Right lobe of liver (tissue), 6 donors: ENCODE measurements at places on chromosomes 6 and 20.

- no peak overlapping the region for H3K27ac ChIP-seq
- H3K4me1 ChIP-seq, result no peaks in the 10 kb centered on the region
- no peak overlapping the region for H3K4me3 ChIP-seq
- H3K27me3 ChIP-seq, result no peaks in the 10 kb centered on the region
- no peaks in the 10 kb centered on the region for H3K36me3 ChIP-seq
Measured at GRCh38 chr20:10676518-10676917, 2.7 kb upstream of the JAG1 start.

DNA sequence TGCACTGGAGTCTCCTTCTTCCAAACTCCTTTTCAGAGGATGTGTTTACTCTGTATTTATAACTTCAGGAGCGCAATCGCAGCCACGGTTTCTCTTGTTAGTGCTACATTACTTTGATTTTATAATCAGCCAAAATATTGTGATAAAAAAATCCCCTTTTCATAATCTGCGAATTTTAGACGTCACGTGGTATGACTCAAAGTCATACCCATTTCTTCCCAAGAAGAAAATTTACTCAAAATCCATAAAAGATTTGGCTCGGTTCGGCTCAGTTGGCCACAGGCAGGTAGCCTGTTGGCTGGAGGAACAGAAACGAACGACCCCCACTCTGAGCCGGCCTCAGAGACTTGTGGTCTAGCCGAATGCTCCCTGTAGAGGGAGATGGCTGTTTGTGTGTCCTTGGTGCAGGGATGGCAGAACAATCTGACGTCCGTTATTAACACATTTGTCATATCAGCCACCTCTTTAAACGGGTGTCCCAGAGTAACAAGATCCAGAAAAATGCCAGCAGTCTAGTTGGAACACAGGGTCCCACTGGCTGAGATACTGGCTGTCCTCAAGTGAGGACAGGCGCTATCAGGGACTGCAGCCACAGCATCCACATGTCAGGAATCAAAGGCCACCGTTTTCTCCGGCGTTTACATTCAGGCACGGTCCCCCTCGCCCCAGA lies 247.6 kb downstream of the DLL1 start:
- DNase-seq, result peak; percentile 8
- no peak overlapping the region for H3K4me3 ChIP-seq
- H3K4me1 ChIP-seq, result no peaks in the 10 kb centered on the region
- no peak overlapping the region for H3K27ac ChIP-seq
- no peaks in the 10 kb centered on the region for H3K36me3 ChIP-seq
- no peaks in the 10 kb centered on the region for H3K27me3 ChIP-seq

DNA sequence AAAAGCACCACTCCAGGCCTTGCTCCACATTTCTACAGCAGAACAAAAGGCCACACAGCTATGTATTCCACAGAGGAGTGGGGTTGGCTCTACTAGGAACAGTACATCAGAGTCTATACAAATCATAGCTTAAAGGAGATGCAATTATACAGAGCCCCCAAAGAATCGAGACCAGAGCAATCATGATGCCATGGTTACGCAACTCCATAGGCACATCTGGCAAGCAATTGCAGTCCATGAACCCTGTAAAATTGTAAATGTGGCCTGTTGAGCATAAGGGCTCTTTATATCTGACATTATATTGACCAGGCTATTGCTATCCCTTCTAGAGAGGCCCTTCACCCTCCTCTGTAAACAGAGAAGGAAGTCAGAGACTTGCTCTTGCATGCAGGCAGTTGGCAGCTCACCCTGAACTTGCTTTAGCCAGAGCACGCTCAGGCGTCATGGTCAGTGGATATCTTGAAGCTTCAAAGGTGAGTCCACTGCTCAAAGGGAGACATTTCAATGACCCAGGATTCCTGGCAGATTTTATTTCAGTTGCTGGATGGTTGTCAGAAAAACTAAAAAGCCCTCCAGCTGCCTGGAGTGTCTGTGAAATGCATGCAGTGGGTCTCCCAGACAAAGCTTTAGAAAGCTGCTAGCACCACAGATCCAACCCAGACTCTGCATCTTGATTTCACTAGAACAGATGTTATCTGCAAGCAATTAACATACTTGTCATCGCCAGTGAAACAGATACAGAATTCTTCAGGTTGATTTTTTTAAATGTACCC lies 357.2 kb downstream of the CENPW start:
- DNase-seq, result peak; percentile 52
- H3K27ac ChIP-seq, result no peak overlapping the region
- H3K36me3 ChIP-seq, result no peaks in the 10 kb centered on the region
- no peak overlapping the region for H3K4me3 ChIP-seq
- no peaks in the 10 kb centered on the region for H3K27me3 ChIP-seq

DNA sequence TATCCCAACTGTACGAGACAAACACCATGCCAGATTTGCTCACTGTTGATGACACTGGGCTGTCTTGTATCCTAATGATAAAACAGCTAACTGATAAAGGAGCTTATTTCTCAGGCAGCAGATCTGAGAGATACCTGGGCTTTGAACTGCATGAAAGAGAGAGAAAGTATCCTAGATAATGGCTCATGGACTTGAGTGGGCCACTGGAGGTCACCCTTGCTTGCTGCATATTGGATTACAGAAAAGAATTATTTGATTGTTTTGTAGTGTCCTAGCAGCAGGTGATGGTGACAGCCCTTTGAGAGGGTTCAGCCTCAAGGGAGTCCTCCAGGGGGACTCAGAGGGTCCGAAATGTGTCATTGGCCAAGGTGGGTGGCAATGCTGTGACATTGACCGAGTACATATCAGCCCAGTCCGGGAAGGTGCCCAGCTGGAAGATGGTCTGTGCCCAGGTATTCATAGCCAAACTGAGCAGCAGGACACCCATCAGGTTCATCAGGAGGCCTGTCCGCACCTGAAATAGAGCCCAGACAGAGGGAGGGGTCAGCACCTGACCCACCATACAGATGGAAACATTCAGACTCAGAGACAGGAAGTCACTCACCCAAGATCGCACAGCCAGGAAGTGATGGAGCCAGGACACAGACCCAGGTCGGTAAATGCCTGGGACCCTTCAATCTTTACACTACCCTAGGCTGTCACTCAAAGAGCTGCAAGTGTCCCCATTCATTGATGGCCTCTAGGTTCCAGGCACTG lies 9.4 kb upstream of the OCSTAMP start:
- no peak for DNase-seq
- no peaks in the 10 kb centered on the region for H3K36me3 ChIP-seq
- no peaks in the 10 kb centered on the region for H3K27me3 ChIP-seq

- H3K27me3 ChIP-seq, result no peaks in the 10 kb centered on the region
- no peaks in the 10 kb centered on the region for H3K36me3 ChIP-seq
- H3K27ac ChIP-seq, result no peak overlapping the region
- H3K4me3 ChIP-seq, result no peak overlapping the region
- peak; percentile 4 for DNase-seq
Measured at GRCh38 chr6:149903938-149904611, 6.2 kb upstream of the RAET1E start.

DNA sequence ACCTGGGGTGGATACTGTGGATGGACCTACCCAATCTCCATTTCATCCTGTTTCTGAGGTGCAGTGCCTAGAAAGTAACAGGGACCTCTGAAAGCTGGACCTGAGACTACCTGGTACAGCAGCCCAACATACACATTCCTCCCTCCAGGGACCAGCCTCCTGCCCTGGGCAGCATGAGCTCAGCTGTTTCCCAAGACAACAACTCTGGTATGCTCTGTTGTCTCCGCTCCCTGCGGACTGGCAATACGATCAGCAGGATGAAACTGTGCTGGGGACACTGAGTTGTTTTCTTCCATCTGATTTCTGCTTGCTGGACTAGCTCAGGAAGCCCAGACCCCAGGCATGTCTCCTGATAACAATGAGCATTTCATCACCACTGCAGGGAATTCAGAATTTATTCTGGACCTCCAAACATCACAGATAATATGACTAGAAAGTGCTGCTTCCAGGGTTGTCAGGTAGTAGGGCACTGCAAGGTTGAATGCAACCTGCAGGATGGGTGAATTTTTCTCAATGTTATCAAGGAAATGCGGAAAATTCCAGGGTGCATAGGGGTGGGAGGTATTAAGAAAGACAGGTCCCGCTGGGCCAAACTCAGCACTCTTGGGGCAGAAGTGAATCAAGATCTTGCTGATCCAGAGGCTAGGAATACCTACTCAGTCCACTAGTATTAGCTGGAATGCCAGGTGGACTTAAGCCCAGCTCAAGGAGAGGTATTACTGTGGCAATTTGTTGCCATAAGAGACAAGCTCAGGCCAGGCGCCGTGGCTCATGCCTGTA lies 38.9 kb upstream of the SLC4A11 start:
- DNase-seq, result no peak
- H3K4me3 ChIP-seq, result no peak overlapping the region
- H3K36me3 ChIP-seq, result peaks cover 6% of the 10 kb centered on the region
- no peaks in the 10 kb centered on the region for H3K4me1 ChIP-seq
- no peak overlapping the region for H3K27ac ChIP-seq

DNA sequence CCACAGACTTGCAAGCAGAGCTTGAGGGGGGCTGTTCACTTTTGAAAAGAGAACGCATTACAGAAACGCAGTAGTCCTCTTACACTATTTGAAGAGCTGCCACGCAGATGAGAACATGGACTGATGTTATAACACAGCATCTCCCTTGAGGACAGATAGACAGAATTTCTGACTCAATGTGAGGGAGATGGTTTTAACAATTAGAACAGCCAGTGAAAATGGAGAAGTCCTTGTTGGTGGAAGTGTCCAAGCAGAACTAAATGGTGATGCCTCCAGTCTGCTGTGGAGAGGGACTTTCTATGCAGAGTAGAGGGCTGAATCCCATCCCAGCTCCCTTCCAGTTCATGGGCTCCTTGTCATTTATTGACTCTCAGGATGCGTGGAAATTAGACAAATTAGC lies 100.0 kb downstream of the RREB1 start:
- no peak overlapping the region for H3K27ac ChIP-seq
- H3K27me3 ChIP-seq, result no peaks in the 10 kb centered on the region
- no peak for DNase-seq
- H3K36me3 ChIP-seq, result peaks cover 12% of the 10 kb centered on the region
- no peaks in the 10 kb centered on the region for H3K4me1 ChIP-seq

- no peak overlapping the region for H3K27ac ChIP-seq
- no peaks in the 10 kb centered on the region for H3K4me1 ChIP-seq
- H3K27me3 ChIP-seq, result no peaks in the 10 kb centered on the region
- H3K4me3 ChIP-seq, result no peak overlapping the region
- no peak for DNase-seq
- H3K36me3 ChIP-seq, result no peaks in the 10 kb centered on the region
Measured at GRCh38 chr6:72811971-72812421, 190.1 kb downstream of the KCNQ5 start.

DNA sequence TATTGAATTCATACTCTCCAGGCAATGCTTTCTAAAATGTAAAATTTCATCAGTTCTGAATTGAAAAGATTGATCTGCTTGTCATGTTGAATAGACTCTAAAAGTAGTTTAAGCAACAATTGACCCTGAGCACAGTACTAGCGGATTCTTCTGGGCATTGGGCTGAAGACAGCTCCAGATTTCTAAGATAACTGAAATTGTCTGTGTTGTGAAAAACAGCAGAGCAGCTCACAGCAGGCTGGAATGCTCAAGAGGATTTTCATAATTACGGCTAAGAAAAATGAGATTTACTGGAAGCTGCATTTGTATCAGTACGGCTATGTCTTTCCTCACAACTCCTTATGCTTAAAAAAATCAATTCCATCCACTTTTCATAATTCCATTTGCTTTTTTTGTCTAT lies 373.7 kb downstream of the HACE1 start:
- H3K36me3 ChIP-seq, result no peaks in the 10 kb centered on the region
- H3K4me3 ChIP-seq, result no peak overlapping the region
- no peak overlapping the region for H3K27ac ChIP-seq
- no peaks in the 10 kb centered on the region for H3K27me3 ChIP-seq
- H3K4me1 ChIP-seq, result no peaks in the 10 kb centered on the region
- no peak for DNase-seq

DNA sequence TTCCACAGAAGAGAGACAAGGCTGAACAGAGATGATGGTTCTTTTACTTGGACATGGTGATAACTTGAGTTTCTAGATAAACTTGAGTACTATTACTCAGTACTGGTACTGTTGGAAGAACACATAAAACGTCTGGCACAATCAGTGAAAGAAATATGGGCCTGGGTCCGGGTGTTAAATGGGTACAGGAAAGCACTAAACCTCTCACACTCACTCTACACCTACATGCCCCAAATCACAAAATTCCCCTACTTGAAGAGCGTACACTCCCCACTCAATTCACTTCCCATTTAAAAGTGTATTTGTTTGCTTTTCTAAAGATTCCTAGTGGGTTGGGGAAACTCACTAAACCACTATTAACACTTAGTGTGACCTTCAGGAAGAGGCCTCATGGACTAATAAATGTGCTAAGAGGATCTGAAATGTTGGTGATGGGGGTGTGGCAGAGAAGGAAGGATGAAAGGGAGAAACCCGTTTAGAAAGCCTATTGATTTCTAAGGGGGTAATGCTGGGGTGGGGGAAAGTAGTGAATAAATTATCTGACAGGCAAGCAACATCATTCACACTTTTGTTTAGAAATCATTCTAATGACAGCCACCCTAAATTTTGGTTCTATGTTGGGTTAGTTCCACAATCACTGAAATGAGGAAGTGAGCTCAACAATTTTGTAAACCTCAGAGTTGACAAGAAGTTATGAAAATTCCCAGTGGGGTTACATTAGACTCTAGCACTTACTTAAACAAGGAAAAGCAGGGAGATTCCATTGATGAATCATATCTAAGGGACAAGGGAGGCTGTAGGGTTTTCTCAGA lies 222.6 kb upstream of the MARCKS start:
- DNase-seq, result no peak
- no peaks in the 10 kb centered on the region for H3K4me1 ChIP-seq
- H3K36me3 ChIP-seq, result no peaks in the 10 kb centered on the region
- no peak overlapping the region for H3K4me3 ChIP-seq
- no peaks in the 10 kb centered on the region for H3K27me3 ChIP-seq

- no peak overlapping the region for H3K27ac ChIP-seq
- no peaks in the 10 kb centered on the region for H3K4me1 ChIP-seq
- no peak overlapping the region for H3K4me3 ChIP-seq
Measured at GRCh38 chr6:117469356-117469755, 13.1 kb upstream of the DCBLD1 start.

GRCh38 chr6:36129941-36130666 lies at the start of gene MAPK13:
Gene MAPK13 (plus strand): TSS chr6:36130513. CDS start chr6:36130583, 70 bp downstream.
- H3K4me1 ChIP-seq, result no peaks in the 10 kb centered on the region
- DNase-seq, result peak; percentile 50
- H3K27me3 ChIP-seq, result no peaks in the 10 kb centered on the region
- no peaks in the 10 kb centered on the region for H3K36me3 ChIP-seq

DNA sequence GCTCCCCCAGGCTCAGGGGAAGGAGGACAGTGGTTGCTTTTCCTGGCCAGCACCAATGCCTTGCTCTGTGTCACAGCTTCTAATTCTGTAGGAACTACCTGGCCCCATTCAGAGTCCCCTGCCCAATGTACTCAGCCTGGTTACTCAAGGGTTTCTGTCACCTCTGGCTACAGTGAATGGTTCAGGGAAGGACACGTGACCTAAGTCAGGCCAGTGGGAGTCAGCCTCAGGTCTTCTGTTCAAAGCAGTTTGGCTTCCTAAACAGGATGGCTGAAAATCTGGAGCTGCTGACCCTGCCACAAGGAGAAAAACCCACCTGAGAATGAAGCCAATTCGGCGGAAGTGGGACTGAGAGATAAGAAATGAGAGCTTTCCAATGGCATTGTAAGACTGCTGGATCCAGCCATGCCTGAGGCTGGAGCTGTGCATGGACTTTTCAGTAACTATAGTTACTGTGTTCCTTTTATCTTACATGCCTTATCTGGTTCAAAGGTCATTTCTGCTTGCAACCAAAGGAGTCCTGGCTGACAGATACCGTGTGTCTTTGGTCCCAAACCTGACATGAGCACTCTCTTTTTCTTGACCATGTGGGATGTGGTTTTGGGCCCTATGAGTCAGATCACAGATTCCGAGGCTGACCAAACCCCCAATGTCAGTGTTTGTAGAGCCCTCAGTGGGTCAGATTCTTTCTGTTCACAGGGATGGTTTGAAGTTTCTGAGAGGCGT lies 104.3 kb downstream of the SULF2 start:
- no peaks in the 10 kb centered on the region for H3K27me3 ChIP-seq
- no peak overlapping the region for H3K4me3 ChIP-seq
- no peak for DNase-seq
- no peaks in the 10 kb centered on the region for H3K36me3 ChIP-seq
